ENCODE measurements at places on chromosomes 1 and 21.

DNA sequence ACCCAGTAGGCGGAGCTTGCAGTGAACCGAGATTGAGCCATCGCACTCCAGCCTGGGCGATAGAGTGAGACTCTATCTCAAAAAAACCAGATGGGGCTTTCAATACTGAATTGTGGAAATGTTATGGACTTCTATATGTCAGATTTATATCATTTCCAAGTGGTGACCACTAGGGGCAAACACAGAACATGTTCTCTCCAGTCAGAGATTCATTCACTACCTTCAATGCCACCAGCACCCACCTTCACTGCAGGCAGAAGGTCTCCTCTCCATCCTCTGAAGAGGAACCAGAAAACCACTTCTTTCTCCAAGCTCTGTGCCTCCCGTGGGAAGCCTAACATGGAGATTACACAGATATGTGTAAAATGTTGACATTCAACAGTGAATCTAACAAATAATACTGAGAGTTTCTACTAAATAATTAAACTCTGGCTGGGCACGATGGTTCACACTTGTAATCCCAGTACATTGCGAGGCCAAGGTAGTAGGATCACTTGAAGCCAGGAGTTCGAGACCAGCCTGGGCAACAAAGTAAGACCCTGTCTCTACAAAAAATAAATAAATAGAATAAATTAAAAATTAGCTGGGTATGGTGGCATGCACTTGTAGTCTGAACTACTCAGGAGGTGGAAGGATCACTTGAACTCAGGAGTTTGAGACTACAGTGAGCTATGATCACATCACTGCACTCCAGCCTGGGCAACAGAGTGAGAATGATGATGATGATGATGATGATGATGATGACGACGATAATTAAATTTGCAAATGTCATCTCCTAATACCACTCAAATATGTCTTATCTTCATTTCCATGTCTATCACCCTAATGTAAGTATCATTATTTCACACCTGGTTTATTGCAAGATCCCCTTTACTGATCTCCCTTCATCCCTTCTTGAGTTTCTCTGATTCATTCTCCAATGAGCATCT, 151.1 kb downstream of the ZNF281 start:
- no peak for DNase-seq

DNA sequence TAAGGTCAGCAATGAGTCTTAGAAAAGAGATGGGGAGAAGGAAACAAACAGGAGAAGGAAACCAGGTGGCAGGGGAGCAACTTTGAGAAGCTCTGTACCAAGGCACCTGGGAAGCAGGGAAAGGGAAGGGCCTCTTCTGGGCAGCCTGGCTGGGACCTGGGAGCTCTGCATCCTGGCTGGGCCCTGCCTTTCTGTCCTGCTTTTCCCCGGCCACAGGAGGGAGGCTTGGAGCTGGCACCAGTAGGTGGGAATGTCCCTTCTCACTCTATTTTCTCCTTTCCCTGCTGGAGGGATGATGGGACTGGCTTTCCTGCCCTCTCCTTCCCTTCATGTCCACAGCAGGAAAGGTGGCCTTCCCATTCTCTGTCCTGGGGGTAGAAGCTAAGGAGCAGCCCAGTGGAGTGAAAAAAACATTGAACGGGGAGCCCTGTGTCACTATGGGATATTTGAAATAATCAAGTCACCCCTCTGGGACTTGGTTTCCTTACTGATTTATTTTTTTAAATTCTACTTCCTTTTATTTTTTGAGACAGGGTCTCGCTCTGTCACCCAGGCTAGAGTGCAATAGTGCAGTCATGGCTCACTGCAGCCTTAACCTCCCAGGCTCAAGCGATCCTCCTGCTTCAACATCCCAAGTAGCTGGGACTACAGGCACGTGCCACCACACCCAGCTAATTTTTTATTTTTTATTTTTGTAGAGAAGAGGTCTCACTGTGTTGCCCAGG, 5.1 kb upstream of the NES start:
- no peak for DNase-seq

- no peak for DNase-seq
Measured at GRCh38 chr1:206446688-206447421, 23.4 kb upstream of the IKBKE start.

GRCh38 chr1:151510020-151510405, 1.2 kb upstream of the CGN start:
- DNase-seq = no peak

- DNase-seq = no peak
Measured at GRCh38 chr1:52096216-52096615, 40.1 kb downstream of the BTF3L4 start.

- DNase-seq = no peak
Measured at GRCh38 chr1:44945967-44946366, 40.4 kb downstream of the EIF2B3 start.

DNA sequence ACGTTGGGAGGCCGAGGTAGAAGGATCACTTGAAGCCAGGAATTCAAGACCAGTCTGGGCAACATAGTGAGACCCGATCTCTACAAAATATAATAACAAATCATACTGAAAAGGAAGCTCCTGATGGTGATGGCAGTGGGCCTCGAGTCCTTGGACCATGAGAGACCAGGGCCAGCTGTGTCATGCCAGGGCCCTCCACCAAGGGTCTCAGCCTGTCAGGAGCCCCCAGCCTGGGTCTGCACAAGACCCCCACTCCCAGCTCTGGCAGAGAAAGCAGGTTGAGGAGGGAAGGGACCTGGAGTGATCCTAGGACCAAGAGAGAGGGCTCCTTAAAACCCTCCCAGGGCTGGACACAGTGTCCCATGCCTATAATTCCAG, 6.7 kb upstream of the CTRC start:
- DNase-seq = no peak

- peak; percentile 61 for DNase-seq
Measured at GRCh38 chr1:2074944-2075740, 24.9 kb downstream of the PRKCZ start.

- no peak for DNase-seq
Measured at GRCh38 chr1:64675718-64676345, 69.0 kb upstream of the RAVER2 start.

GRCh38 chr1:1318131-1318652, 6.3 kb downstream of the INTS11 start:
- peak; percentile 58 for DNase-seq

GRCh38 chr1:204530932-204531331, 14.7 kb downstream of the MDM4 start:
- DNase-seq = no peak

DNA sequence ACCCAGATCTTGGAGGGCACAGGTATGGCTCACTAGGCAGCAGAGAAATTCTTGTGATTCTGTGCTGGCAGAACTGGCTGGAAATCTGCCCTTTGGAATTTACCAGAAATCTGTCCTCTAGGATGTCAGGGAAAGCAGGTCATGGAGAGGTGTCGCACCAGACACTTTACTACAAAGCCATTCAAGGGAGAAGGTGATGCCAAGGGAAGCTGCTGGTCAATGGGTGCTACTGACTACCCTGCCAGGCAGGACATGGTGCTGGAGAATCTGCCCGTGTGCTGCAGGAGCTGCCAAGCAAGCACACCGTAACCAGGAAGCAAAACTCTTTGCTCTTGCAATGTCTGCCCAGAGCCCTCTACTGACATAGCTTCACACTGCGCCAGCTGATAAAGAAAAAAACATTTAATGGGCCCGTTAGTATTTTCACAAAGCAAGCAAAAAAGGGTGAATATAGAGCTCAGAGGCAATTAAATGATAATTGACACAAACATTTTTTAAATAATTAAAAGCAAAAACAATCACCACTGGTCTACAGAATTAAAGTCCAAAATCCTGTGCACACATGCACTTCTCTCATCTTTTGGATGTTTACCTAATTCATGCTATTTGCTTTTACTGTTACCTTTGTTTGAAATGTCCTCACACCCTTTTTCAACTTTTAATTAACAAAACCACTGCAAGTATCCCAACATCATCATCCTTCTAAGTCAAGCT, 7.2 kb upstream of the FBXO28 start:
- no peak for DNase-seq

GRCh38 chr1:55679971-55680370, 464.8 kb upstream of the USP24 start:
- DNase-seq = no peak
